ENCODE measurements at places on chromosomes 2 and 18.

DNA sequence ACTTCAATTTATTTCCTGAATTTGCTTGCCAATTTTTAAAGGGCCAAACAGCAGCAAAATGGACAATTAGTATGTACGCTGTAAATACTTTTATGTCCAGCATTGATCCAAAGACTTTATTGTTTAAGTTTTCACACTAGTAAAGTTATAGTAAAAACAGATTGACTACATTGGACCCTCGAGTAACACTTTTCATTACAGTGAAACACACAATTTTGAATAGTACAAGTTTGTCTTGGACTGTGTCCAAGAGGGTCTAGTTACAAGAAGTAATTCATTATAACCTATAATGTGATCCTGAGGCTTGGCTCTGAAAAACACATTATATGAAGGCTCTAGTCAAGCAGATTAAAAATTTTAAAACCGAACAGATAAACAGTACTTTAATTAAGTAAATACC is 11.4 kb upstream of the RBBP8 start:
- DNase-seq, result no peak

- no peak for DNase-seq
Observed at GRCh38 chr2:152336119-152336853, 1.3 kb downstream of the FMNL2 start.

DNA sequence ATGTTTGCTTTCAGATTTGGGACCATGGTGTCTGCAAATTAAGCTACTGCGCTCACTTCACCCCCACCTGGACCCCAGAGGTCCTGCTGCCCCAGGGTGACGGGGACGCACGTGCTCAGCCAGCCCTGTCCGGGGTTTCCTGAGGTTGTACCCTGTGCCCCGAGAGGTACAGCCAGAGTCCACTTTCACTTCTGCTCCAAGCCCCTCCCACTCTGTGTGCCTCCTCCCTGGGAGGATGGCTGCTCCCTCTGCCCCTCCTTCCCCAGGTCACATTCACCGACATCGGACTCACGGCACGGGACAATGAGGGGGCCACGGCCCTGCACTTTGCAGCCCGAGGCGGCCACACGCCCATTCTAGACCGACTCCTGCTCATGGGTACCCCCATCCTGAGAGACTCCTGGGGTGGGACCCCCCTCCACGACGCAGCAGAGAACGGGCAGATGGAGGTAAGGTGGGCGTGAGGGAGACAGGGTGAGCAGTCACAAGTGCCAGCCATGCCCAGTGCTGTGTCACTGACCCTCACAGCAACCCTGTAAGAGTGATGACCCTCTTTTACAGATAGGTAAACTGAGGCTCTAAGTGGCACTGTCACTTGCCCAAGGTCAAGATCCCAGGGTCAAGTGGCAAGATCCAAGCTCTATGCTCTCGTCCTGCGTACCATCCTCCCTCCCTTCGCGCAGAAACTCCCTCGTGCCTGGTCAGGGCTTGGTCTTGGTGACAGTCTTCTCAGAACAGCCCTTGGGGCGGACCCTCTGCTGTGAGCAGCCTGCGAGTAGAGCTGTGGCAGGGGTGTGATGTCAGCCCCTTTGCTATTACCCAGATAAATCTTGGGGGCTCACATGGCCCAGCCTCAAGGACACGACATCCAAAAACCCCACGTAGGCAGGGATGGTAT is 7.6 kb downstream of the ESPNL start:
- no peak for DNase-seq

- DNase-seq, result no peak
Observed at GRCh38 chr2:179701524-179702110, 159.8 kb downstream of the ZNF385B start.

DNA sequence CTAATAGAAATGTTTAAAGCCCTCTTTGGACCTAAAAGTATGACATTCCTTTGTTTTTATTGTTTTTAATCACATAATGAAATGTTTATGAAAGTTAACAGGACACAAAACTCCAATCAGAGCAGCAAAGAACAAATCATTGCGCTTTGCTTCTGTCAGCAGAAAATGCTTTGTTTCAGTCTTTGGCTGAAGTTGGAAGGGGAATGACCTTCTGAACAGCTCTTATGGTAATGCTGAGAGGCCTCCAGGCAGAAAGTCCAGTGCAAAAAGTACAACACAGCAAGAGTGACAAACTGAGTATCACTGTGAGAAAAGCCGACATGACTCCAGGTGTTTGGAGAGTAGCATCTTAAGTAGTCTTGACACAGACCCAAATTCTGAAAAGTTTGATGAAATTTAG is 147.7 kb upstream of the SP5 start:
- no peak for DNase-seq

DNA sequence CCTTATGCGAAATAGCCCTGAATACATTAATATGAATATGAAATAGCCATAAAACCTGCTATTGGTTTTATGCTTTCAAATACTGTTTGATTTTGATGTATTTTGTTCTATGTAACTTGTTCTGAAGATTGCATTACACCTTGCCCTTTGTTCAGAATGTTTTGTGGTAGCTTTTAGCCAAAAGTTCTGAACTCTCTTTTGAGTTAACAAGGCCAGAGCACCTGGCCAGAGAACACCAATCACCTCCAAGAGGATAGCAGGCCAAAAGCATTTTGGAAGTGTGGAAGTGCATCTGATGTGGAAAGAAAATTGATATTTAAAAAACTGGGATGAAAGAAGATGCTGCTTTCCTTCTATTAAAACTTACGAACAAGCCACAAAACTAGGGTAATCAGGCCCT is 86.6 kb upstream of the PGAP1 start:
- no peak for DNase-seq

GRCh38 chr18:43572163-43572562 is 294.9 kb upstream of the SYT4 start:
- DNase-seq, result no peak

GRCh38 chr2:69080071-69080470 is 67.1 kb downstream of the ANTXR1 start:
- no peak for DNase-seq

DNA sequence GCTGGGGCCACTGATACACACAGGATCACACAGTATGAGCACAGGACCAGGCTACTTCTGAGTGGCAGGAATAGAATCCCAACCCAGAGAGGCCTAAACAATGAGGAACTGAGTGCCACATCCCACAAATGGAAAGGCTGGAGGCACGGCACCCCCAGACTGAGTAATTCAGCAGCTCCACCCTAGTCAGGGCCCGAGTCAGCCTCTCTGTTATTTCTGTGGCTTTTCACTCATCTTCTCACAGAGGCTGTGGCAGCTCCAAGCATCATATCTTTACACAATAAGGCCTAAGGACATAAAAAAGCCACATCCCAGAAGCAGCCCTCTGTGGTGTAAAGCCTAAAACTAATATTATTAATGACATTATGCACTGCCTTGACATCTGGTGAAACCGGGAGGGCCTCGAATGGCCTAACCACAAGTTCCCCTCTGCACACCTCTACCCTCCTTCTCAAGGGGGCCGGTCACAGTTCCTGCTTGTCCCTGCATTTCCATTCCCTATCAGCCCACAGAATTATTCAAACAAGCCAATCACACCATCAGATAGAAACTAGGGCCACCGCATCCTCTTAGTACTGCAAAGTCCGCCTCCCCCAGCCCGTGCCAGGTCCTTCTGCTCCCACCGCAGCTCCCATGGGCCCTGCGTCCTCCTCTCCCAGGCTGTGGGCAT is 12.5 kb upstream of the MAL start:
- no peak for DNase-seq

DNA sequence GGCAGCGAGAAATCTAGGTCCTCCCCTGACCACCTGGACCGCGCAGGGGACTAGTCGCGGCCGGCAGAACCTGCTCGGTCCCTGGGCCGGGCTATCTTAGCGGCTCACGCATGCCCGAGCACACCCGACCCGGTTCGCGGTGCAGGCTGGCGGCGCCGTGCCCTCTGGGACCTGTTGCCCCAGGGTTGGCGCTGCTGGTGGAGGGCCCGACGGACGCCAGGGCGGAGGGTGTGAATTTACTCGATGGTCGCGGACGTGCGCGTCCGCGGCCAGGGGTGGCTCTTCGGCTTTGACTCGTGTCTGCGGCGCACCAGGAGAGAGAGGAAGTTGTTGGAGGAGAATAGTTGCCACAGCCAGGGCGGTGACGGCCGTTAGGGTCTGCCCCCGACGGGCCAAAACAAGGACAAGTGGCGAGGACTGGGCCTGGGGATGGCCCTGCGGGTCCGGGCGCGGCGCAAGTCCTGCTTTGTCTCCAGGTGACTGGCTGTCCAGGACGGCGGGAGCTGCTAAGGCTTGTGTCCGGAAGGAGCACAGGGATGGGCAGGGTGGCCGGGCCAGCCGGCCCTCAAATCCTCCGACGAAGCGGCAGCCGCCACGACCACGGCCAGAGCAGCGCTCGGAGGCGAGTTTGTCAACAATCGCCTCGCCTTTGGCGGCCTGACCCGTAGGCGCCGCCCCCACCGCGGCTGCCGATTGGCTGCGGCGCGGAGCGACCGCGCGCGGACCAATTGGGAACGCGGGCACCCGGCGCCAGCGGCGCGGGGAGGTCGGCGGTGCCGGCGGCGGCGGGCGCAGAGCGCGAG is 1.3 kb downstream of the BCL2L11 start:
- peak; percentile 60 for DNase-seq

DNA sequence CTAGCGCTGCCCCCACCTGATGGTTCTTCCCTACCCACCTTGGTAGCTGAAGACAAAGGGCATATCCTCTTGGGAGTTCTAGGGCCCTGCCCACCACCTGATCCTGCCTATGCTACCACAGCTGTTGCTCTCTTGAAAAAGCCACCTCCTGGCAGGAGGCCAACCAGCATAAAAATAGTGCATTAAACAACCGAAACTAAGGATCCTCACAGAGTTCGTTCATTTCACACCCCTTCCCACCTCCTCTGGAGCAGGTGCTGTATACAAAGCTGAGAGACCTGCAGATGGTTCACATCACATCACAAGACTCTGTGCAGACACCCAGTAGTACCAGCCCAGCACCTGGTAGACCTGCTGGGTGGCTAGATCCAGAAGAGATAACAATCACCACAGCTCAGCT is 1348.0 kb upstream of the TMEFF2 start:
- DNase-seq, result no peak

DNA sequence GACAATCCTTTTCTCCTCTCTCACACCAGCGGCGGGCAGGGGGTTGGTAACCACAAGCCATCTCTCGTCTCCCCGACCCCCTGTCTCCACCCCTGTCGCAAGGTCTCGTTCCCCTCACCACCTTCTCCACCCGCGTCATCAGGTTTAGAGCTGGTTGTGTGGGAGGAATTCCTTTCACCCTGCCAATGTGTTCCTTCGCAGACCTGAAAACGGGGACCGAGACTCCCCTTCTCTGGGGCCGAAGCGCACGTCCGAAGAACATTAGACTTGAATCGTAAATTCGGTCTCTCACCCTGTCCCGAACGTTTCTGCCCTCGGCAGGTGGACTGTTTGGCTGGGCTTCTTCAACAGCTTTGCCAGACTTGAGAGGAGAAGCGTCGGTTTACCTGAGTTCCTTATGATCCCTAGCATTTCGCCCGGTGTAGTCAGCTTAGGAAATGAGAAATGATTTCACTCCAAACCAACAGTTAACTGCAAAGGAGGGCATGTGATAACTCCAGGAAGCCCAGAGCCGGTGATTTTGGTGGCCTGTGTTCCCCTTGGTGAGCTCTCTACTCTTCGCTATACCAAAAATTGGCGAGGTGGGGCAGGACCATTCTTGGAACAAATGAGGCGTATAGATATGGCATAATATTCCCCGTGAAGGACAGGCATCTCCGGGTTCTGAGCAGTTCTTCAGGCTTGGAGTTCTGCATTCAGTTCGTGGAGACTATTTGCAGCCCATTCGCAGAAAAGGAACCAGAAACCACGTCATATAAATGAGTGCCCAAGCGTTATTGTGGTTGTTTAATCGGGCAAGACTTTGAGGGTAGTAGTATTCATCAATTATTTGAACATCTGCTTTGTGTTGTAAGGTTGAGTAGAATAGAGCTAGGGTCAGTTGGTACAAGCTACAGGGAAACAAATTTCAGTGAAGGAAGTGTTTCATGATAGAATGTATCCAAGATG is 694 bp downstream of the CFAP36 start:
- no peak for DNase-seq

GRCh38 chr18:2856547-2857170 is 9.9 kb downstream of the EMILIN2 start:
- no peak for DNase-seq

DNA sequence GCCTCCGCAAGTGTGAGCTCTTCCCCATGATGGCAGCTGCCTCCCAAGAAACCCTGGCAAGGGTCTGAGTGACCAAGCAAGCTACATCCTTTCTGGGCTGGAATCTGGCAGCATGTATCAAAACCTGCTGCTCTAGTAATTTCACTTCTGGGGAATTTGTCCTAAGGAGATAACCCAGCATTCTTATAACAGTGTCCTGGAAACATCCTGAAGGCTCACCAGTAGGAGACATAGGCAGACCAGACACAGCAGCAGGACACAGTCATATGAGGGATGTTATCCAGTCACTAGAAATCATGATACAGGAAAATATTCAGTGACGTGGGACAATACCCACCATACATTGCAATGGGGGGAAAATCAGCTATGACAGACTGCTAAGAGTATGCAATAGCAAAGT is 64.5 kb downstream of the CRACDL start:
- no peak for DNase-seq

DNA sequence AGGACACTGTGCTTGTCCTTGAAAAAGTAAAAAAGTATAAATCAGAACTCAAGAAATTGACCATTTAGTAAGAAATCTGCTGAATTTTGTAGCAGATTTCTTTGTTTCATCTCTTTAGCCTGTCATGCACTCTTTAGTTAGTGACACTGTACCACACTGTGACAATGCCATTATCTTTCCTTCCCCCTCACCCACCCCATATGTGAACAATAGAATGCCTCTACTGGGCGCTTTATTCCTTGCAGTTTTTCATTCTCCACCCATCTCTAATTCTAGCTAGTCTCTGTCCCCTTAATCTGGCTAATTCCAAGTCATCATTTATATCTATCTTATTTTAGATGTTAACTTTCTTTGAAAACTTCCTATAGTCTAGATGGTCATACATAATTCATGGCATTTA is 241.0 kb downstream of the LRP1B start:
- DNase-seq, result no peak

GRCh38 chr2:212288308-212288707 is 250.3 kb downstream of the ERBB4 start:
- DNase-seq, result no peak

DNA sequence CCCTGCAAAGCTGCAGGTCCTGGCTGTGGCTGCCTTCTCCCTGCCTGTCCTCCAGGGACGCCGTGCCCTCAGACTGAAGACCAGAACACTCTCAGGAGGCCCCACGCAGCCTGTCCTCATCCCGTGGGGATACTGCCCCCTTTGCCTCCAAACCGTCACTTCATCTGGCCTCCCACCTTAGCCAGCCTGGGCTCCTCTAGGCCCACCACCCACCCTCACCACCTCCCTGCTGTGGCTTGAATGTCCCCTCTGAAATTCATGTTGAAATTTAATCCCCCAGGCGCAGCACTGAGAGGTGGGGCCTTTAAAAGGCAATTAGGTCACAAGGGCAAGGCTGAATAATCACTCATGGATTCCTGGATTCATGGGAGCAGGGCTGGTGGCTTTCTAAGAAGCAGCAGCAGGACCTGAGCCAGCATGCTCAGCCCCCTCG is 198.2 kb downstream of the SEPTIN10 start:
- DNase-seq, result no peak

GRCh38 chr2:62208758-62209114 is 12.8 kb downstream of the B3GNT2 start:
- no peak for DNase-seq

GRCh38 chr18:25067275-25068025 is 284.5 kb downstream of the ZNF521 start:
- no peak for DNase-seq

- no peak for DNase-seq
Observed at GRCh38 chr2:232377841-232378734, 463 bp upstream of the ALPP start.

All from fibroblast of skin of left biceps (primary cell).